GM18507 (cell line): ENCODE measurements at places on chromosomes 3 and 15.

DNA sequence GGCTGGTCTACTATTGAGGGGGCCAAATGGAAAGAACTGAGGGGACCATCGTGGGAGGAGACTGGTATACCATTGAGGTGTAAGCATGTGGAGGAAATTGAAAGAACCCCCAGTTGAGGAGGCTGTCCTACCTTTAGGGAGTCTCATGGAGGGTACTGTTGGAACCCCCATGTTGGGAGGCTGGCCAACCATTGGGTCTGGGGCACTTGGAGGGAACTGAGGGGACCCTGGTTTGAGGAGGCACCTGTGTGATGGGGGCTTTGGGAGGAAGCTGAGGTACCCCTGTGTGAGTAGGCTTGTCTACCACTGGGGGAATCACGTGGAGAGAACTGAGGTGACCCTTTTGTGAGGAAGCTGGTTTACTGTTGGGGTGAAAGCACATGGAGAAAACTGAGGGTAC lies 157.5 kb downstream of the FBLN2 start:
- DNase-seq: no peak

DNA sequence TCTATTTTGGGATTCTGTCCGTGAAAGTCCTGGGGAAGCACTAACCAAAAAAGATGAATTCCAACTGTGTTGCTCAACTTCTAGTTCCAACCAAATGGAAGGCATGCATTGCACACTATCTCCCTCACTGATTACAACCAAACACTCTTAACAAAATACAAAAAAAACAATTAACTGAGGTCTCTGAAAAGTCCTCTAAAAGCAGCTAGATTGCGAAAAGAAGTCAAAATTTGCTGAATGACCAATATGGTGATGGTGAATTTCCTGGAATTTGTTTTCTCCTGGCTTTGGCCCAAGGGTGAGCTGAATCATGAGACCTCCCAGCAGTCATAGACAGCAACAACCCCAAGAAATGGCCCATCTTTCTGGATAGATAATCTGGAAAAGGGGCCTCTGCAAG lies 28.3 kb downstream of the CYP19A1 start:
- no peak for DNase-seq

DNA sequence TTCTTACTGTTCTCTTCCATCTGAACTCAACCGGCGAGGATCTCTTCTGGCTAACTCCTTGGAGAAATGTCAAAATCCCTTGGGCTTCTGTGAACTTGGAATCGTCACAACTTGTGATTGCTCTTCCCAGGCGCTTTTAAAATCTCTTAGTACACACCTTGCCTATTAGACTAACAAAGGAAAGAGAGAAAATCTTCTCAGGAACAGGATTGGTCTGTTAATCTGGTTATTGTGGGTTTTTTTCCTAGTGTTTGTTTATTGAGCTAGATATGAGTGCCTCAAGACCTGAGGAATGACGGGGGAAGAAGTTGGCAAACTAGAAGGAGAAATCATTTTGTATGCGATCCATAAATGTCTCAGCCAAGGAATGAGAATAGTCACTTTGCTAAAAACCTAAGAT lies at the start of gene ATP13A5:
Gene ATP13A5 (minus strand): TSS at position 48 of the 400 bp plus-strand sequence. CDS start 28 bp downstream, at position 20.
- DNase-seq: no peak

DNA sequence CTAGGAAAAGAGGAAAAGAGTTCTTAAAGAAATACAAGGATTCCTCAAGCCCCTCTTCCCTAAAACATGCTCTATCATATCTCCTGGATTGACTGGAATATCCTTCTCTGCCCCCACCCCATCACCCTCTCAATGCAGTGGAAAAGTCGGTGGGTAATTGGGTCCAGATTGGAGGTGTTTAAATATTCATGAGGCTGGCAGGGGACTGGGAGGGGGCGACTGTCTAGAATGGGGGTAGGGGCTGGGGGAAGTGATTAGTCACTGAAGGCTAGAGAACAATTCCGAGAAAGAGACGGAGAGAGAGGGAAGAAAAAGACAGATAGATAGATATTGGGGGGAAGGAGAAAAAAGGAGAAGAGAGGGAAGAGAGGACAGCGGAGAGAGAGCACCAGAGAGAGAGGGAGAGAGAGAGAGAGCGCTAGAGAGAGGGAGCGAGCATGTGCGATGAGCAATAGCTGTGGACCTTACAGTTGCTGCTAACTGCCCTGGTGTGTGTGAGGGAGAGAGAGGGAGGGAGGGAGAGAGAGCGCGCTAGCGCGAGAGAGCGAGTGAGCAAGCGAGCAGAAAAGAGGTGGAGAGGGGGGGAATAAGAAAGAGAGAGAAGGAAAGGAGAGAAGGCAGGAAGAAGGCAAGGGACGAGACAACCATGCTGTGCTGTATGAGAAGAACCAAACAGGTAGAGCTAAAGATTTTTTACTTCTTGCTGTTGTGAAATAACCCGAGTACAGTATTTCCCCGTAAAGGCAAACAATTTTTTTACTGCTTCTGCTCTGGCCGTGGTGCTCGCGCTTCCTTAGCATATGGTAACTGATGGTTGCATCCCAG lies at the start of gene GAP43:
Gene GAP43 (plus strand): TSS at position 467 of the 825 bp plus-strand sequence. CDS start 180 bp downstream, at position 647.
- DNase-seq: no peak

GRCh38 chr3:86228101-86228500 lies 762.8 kb downstream of the VGLL3 start:
- no peak for DNase-seq

DNA sequence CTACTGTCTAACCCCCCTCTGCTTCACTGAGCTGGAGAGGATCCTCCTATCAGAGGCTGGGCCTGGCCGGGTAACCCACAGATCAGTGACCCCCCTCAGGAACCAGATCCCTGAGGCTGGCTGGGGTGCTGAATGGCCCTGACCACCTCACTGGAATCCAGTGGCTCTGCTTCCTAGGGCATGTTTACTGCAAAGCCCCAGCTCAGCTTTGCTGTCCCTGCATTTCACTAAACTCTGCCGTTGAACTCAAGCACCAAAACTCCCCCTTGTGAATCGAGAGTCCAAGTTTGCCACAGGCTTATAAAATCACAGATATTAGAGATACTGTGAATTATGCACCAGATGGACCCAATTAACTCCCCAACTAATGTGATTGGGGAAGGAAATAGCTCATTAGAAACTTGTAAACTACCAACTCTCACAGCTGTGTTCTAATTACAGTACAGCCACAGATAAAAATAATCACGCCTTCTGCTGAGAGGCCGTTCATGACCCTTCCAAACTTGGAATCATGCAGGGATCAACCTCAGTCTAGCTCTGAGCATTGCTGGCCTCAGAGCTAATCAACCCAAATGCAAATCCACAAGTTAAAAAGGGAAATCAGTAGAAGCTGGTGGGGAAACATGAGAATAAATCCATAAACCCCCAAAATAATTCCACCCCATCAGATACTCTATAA lies 47.0 kb downstream of the OCA2 start:
- no peak for DNase-seq

GRCh38 chr3:39062180-39062579 lies 10.4 kb downstream of the WDR48 start:
- DNase-seq: no peak

- DNase-seq: no peak
These were observed 31.9 kb upstream of the TM4SF1 start for GRCh38 chr3:149409351-149409750.

DNA sequence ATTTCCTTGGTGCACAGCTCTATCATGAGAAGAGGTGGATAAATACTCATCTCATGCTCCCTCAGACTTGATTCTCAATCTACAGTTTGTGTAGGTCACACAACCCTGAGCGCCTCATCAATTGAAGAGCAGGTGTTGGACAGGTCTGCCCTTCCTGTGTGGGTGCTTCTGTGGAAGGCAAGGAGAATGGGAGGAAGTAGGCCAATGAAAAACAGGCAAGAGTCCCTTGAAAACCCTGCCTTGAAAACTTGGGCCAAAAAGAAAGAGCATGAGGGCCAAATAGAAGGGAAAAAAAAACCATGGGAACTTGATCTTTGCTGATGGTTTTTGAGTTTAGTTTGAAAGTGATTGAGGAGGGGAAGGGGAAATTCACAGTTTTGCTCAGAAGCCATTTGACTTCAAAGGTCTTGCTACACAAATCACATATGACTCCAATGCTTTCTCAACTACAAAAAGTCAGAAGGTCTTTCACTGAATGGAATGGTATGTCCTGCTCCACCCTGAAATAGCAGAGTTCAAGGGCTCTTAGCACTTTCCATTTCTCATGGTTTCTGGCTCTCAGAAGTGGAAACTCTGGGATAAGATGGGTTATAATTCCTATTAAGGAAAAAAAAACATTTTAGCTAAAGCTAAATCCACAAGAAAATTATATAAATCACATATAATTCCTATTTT lies 37.2 kb upstream of the TM4SF1 start:
- no peak for DNase-seq

DNA sequence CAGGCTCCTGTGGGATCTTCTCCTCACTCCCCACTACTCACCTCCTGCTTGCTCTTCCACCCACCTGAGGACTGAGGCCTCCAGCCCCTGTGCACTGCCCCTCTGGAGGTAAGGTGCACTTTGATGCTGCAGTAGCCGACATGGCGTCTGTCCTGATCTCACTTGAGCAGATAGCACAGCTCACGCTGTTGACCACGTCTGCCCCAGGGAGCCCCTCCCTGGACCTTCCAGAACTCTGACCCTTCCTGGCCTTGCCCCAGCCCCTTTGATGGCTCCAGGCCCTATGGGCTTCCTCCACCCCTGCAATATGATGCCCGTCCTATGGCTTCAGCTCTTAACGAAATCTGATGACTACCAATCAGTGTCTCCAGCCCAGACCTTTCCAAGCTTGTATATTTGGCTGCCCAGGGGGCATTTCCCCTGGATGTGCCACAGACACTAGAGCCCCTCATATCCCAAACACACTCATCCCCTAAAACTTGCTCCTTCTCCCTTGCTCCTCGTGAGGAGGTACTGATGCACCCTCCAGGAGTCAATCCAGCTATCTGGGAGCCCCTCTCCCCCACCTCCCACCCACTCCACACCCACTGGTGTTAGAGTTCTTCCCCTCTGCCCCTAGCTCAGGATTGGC lies 27.1 kb downstream of the KY start:
- DNase-seq: no peak

DNA sequence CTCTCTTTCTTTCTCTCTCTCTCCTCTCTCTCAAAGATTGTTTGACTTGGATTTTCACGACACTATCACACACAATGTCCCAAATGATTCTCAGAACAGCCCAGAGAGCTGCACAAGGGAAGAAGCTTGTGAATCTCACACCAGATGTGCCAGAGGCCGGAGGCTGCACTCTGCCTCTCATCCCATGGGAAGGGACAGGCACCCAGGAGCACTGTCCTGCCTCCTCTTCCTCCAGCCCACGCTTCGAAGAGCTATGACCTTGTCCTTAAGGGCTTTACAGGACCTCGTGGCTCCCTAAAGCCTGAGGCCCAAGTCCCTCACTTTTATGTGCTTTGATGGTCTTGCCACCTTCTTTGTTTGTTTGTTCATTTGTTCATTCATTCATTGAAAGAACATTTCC lies 267.6 kb downstream of the FAM43A start:
- no peak for DNase-seq

DNA sequence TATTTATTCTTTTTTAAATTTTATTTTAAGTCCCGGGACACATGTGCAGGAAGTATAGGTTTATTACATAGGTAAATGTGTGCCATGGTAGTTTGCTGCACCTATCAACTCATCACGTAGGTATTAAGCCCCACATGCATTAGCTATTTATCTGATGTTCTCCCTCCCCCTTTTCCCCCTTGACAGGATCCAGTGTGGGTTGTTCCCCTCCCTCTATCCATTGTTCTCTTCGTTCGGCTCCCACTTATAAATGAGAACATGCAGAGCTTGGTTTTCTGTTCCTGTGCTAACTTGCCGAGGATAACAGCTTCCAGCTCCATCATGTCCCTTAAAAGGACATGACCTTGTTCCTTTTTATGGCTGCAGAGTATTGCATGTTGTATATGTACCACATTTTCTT lies 220.3 kb downstream of the OCA2 start:
- no peak for DNase-seq

DNA sequence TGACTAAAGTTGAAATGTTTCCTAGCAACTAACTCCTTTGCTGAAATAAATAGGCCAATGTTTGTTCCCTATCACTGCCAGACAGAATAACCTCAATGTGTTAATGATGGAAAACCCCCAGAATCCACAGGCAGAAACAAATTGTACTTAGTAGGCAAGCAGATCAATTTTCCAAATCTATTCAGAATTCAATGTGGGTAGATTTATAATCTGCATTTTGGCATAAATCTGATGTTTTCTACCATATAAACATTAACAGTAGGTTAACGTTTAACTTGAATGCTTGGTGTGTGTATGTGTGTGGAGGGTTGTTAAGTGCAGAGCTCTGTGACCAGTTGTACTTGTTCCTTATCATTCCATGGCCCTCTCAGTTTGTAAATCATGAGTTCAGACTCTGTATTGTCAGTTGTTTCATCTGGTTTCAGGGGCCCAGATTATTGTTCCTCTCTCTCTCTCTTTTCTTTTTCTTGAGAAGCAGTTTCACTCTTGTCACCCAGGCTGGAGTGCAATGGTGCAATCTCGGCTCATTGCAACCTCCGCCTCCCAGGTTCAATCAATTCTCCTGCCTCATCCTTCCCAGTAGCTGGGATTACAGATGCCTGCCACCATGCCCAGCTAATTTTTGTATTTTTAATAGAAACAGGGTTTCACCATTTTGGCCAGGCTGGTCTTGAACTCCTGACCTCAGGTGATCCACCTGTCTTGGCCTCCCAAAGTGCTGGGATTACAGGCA lies 32.8 kb downstream of the PLSCR1 start:
- no peak for DNase-seq

- no peak for DNase-seq
These were observed 92.0 kb downstream of the PDE8A start for GRCh38 chr15:85073556-85074194.

DNA sequence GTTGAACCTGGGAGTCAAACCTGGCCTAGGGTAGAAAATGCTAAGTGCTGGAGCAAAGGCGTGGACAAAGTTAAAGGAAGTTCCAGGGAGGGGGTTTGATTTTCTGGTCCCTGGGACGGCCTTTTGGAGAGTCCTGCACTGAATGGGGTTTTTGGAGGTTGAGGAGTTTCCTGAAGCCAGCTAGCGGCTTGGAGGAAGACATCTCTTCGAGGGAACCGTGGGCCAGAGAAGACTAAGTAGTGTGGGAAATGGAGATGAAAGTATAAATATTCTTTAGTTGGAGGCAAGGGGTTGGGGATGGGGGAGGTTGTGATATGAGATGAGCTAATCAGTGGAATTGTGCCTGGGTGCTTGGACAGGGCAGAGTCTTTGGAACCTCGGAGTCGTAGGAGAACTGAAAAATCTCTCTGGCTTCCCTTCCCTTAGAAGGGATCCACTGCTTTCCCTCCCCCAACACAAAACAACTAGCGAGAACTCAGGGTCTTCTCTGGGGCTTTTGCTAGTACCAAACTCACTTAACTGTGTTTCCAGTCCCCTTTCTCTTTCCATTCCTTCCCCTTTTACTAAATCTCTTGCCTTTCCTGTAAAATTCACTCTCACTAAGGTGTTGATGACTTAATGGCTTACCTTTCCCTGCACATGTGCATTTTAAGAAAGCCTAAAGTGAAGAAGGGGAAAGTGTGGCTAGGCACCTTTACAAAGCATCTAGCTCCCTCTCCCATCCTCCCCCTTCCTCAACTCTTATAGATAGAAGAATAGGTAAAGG lies 1.0 kb downstream of the LPP start:
- DNase-seq: no peak
